Uterus (tissue), 4 donors: ENCODE measurements at places on chromosomes 2 and 18.

- peak; percentile 16 for DNase-seq
Measured at GRCh38 chr2:95347681-95348608, 50.8 kb downstream of the KCNIP3 start.

DNA sequence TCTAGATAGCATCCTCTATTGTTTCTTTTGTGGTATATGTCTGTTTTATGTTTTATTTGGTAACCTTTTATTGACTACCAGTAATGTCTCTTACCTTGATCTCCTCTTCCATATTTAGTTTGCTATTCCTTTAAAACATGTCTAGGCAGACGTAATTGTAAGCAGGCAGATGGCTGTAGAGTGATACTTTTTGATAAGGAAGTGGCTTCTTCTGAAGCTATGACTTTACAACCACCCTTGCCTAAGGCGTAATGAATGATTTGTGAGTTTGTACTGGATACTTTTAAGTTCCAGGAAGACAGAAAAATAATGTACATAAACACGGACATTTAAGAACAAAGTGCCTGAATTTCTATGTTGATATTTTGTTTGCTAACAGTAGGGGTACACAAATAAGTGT is 85.6 kb downstream of the ZNF804A start:
- DNase-seq = no peak

- DNase-seq = no peak
Measured at GRCh38 chr2:23777826-23778225, 149.1 kb downstream of the ATAD2B start.

GRCh38 chr2:8022908-8023640 is 658.8 kb upstream of the ID2 start:
- no peak for DNase-seq

- DNase-seq = no peak
Measured at GRCh38 chr2:175009917-175010621, 4.9 kb upstream of the CHN1 start.

DNA sequence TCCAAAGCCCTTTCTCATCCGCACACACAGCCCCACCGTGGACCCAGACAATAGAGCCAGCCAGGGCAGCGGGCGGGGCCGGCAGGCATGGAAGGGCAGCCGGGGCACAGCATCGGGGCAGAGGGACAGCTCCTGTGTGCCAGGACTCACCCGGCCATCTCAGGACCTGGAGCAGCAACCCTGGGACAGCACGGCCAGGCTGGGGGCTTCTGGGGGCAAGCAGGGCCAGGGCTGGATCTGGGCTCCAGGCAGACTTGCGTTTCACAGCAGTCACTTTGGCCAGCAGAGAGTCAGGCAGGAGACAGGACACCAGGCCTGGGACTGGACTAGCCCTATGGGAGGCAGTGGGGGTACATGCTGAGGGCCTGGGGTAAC is 15.5 kb downstream of the ANO7 start:
- DNase-seq = no peak

DNA sequence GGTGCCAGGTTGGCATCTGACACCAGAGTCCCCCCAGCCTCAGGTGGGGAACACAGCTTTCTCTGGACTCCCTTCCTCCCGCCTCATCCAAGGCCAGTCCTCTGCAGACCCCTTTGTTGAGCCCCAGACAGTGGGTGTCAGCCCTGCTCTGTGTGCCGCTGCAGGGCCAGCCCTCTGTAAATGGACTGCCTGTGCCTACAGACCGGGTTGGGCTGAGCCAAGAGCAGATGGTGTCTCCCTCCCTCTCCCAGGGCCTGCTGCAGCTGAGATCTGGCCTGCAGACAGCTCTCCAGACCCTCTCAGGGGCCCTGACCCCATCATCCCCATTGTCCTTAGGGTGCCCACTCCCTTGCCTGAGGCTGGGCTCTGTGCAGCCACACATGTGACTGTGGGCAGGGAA is 160.8 kb downstream of the KLHL29 start:
- DNase-seq = no peak
